ENCODE measurements at places on chromosomes 4 and X.
A peak's percentile ranks its signal among the peaks of the same experiment; 100 is the strongest.

- no peak for DNase-seq
Observed at GRCh38 chr4:168837922-168838321, 172.1 kb downstream of the CBR4 start.

DNA sequence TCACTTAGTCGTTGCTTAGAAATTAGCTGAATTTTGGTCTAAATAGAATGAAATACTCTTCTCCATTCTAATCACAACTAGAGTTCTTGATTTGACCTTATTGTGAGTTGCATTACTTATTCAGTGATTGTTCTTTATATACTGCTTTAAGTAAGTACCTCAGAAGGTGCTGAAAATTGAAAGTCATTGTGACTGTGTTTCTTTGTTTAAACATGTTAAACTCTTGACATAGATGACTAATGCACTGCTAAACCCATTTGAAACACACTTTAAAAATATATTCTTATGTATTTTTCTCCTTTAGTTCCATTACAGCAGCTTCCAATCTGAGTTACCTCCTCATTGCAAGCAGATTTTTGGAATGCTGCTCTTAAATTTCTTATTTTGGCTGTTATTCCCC lies 9.1 kb downstream of the TSPAN7 start:
- DNase-seq, result no peak

GRCh38 chrX:50049228-50049627 lies 126.8 kb downstream of the CLCN5 start:
- no peak for DNase-seq

DNA sequence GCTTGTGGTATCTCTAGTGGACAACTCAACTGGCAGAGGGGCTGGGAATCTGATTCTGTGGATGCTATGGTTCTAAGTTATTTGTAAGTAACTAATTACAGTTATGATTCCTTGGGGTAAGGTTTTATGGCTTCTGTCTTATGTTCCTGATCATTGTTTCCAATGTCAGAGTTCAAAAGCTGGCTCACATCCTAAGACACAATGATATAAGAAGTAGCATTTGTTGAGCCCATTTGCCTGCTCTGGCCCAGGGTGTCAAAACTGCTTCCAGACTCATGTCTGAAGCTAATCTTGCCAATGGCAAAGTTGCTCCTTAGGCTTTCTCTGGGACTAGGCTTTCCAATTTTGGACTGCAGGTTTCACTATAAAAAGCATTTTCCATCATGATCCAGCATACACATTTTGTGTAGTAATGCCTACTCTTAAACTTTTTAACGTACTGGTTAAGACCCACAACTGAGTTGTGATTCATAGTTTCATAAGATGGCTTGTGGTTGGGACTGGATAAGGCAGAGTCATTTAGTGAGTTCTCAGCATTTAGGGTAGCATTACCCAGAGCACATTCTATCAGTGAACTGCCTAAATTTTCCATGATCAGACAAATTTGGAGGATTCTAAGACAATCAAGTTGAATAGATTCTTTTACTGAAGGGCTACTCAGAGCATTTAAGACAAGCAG lies 50.0 kb downstream of the CCNI start:
- DNase-seq, result peak; percentile 48

DNA sequence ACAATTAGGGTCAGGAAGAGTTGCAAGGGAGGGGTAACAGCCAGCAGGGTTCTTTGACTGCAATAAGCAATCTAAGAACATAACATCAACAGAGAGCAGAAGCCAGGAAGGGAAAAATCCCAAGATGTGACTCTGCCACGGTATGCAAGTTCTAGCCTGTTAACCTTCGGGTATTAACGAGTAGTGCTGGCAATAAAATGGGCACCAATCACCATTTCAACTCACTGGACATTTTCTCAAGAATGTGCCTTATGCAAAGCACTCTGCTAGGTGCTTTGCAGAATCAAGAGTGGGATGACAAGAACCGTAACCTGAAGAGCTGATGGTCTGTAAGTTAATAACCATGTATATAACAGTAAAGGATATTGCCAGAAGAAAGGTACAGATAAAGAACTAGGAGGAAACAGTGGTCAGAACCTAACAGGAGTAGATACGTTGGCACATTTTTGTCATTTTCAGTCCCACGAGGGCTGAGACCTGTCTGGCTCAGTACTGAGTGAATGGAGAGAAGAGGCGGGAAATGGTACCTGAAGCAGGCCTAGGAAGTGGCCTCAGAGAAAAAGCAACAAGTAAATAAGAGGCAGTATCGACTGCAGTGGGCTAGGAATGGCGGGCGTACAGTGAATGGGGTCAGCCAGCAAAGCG lies 2.7 kb downstream of the ELOVL6 start:
- peak; percentile 13 for DNase-seq
